ENCODE measurements at places on chromosomes 3 and 15.

DNA sequence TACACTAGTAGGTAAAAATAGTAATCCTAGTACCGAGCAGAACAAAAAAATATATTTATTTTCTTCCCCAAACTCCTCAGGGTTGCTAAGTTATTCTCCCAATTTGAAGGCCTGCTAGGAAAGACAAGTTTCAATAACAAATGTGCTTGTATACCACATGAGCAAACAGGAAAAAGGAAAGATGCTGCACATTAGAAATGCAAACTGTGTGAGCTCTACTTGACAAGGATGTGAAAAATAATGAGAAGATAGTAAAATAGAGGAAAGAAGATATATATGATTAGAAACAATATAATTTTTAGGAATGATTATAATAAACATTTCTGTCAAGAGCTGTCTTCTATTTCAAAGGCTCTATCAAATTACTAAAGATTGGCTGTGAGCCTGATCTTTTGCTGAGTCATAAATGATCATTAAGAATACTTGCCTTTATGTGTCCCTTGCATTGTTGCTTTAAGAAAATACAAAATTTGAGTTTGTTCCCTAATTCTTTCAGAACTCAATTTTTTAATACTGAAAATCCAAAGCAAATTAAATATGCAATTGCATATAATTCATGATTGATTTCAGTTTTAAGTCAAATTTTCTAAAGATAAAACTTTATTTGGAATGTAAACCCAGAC lies 174.2 kb downstream of the NEK10 start:
- DNase-seq, result no peak

- no peak for DNase-seq
Measured at GRCh38 chr3:9945358-9945757, 6.8 kb downstream of the PRRT3 start.

GRCh38 chr15:78035321-78035751 lies 42.2 kb downstream of the TBC1D2B start:
- DNase-seq, result peak; percentile 46

DNA sequence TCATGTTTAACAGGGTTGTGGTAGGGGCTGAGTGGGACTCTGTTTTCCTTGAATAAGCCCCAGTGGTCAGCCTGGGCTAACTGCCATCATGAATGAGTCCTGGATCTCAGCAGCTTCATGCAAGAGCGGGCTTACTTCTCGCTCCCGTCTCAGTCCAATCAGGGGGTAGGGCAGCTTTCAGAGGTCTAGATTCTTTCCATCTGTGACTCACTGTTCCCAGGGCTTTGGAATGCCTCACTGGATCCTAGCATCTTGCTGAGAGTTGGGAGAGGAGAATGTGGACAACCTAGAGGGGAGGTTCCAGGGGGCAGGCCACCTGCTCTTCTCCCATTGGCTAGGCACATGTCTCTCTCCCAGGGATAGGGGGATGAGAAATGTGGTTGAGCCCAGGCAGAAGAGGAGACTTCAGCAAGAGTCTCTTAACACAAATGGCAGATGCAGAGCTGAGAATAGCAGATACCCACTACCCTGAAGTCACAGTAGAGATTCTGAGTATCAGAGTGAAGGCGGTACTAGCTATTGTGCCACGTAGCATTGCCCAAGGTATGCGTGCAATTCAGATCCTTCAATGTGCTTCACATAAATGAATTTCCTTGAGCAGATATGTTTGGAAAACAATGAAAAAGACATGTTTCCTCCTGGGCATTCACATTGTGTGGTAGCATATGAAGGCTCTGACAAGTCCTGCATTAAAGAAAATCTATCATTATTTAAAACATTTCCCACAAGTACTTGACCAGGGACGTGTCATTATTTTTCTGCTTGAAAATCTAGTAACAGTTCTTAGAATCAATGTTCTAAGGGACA lies 257.7 kb upstream of the PROK2 start:
- no peak for DNase-seq

DNA sequence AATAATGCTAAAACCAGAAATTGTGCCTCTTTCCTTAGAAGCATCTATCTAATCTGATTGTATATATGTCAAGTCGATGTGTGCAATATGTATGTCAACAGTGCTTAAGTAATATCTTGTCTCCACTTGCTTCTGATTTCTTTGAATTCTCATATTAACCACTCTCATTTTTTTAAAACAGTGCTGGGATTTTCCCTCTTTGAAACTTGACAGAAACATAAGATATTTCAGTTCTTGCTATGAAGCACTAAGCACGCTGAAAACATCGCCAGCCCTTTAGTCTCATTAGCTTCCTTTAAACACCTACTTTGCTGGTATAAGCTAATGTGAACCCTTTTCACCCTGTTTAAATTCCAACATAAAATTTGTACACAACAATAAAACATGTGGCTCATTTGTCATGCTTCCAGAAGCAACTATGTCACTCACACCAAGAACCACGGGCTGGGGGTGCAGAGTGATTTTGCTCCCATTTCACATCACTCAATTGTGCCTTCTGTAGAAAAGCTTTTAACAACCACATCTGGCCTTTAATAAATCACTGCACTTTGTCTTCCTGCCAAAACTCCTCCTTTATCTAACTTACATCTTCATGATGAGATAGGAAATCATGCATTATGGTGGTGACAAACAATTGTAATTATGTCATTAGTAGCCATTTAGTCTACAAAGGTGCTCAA lies 185.2 kb downstream of the FOXP1 start:
- no peak for DNase-seq

GRCh38 chr15:37693926-37694325 lies 240.5 kb upstream of the TMCO5A start:
- no peak for DNase-seq

DNA sequence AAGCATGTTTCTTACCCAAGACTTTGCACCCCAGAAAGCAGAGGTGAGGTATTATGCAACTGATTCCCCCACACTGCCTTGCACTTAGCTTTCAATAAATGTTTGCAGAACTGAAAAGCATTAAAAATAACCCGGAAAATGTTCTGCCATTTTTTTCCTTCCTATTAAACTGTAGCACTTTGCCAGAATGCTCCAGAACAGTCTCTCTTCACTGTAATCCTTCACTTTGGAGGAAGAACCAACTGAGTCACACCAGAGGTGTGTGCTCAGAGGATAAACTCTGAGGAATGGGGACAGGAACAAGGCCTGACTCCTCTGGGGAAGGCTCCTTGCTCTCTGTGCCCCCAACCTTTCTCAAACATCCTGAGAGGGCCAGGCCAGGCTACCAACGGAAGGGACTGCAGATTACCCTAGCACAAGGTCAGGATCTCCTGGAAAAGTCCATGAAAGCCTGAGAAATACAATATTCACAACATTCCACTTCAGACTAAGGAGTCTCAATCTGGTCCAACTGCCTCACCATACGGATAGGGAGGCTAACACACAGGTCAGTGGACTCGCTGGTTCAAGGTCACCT lies 19.0 kb downstream of the ANP32A start:
- no peak for DNase-seq

GRCh38 chr15:86001200-86001599 lies 78.5 kb upstream of the AGBL1 start:
- no peak for DNase-seq

GRCh38 chr3:150797155-150797554 lies 34.2 kb upstream of the SIAH2 start:
- no peak for DNase-seq

GRCh38 chr3:95002438-95003046 lies 939.7 kb downstream of the NSUN3 start:
- DNase-seq, result no peak

- DNase-seq, result peak; percentile 37
Measured at GRCh38 chr3:12662593-12663400, 1.1 kb downstream of the RAF1 start.

GRCh38 chr3:171748064-171748924 lies 62.0 kb downstream of the PLD1 start:
- DNase-seq, result no peak

GRCh38 chr3:194640829-194641228 lies 7.6 kb upstream of the TMEM44 start:
- DNase-seq, result peak; percentile 38

DNA sequence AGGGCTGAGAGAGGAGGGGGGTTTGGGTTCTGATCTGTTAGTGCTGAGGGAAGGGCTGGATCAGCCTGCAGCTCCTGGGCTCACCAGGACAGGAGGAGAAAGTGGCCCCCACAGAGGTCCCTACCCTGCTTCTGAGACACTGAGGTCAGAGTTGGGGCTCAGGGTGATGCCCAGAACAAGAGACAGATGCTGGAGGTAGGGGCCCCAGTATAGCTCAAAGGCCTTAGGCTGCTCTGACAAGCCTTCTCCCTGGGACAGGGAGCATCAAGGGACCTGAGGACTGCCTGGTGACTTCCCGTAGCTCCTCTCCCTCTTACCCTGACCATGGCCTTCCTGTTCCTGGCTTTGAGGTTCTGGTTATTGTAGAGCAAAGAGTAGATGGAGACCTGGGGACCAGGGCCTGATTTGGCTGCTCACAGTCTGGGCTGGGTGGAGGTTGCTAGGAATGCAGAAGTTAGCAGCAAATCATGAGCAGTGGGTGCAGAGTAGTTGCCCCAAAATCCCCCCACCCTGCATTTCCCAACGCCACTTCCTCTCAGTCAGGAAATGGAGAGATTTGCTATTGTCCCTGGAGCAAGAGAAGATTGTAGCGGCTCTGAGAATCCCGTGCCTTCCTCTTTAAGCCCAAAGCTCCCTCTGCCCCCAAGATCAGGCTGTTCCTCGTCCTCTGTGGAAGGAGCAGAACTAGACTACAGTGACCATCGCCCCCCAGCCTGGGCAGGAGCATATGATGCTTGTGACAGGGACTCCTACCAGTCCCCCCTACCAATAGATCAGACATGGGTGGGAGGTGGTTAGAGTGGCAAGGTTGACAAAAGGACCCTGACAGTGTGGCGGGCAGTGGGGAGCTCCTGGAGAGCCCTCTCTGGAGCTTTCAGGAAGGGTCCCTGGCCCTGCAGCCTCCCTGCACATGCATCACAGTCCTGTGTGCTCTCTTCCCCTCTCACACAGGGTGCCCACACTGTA lies 47.4 kb upstream of the SEC22A start:
- no peak for DNase-seq

DNA sequence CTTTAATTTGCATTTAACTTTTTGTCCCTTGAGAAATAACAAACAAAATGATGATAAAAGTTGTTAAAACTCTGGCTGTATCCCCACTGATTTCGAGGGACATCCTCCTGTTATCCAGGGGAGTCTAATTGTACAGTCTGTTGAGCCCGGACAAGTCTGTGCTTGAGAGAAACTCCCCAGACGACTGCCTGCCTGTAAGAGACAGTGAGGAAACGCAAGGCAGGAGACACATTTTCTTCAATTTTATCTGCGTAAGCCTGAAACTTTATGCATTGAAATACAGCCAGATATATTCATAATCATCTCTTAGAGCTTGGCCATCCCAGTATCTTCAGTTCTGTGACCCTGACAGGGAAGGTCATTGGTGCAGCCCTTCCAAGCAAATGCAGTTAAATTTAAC lies 97.7 kb downstream of the ROBO2 start:
- no peak for DNase-seq

- no peak for DNase-seq
Measured at GRCh38 chr3:112693186-112693585, 52.2 kb upstream of the CCDC80 start.

DNA sequence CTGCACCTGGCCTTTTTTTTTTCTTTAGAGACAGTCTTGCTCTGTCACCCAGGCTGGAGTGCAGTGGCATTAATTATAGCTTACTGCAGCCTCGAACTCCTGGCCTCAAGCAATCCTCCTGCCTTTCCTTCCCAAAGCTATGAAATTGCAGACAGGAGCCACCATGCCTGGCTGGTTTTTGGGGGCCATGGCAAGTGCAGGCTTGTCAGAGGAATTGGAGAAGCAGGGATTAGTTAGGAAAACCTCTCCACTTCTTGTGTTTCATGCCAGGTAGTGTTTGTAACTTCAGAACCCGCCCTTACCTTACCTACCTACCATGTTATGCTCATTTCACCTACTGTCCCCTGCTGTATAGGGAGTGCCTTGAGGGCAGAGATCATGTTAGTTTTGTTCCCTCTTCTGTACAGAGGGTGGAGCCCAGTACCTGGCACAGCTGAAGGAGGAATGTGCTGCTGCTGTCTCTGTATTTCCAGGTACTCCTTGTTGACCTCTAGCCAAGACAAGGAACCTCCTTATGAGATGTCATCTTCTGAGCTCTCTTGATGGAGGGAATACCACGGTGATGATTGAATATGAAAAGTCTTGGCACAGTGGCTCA lies 43.8 kb downstream of the TRAK1 start:
- no peak for DNase-seq

GRCh38 chr3:64266065-64266931 lies 41.0 kb upstream of the PRICKLE2 start:
- DNase-seq, result no peak

DNA sequence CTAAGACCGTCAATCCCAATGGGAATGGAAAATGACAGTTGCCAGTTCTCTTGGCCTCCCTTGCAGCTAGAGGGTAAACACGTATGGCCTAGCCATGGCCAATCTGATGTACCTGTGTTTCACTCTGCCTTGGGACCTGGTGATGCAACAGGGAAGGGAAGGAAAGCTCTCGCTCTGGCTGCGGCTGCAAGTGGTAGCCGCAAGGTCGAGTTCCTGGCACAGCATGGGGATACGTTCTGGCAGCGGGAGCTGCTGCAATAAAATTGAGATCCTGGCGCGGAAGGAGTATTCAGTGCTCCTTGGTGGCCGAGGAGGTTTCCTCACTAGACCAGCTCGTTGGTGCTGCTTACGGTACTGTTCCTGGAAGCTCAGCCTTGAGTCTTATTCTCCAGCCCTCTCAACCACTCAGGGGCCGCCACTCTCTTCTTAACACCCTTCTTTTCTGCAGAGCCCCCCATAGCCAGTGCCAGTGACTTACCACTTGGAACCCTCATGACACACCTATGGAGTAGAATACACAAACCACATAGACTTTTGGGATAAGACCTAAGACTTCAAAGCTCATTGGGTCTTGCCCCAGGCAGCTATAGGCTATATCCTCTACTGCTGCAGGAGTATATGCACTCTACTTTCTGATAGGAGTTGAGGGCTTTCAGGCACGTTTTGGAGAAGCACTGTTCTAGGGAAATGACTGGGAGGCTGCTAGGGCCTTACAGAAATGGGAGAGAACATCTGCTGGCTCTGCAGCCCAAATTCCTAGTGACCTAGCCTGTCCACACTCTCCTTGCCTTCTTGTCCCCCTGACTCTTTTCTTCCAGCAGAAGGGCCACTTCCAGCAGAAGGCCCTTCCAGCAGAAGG lies 2.7 kb downstream of the KY start:
- no peak for DNase-seq
